ENCODE measurements at places on chromosomes 16 and 17.
A peak's percentile ranks its signal among the peaks of the same experiment; 100 is the strongest.

DNA sequence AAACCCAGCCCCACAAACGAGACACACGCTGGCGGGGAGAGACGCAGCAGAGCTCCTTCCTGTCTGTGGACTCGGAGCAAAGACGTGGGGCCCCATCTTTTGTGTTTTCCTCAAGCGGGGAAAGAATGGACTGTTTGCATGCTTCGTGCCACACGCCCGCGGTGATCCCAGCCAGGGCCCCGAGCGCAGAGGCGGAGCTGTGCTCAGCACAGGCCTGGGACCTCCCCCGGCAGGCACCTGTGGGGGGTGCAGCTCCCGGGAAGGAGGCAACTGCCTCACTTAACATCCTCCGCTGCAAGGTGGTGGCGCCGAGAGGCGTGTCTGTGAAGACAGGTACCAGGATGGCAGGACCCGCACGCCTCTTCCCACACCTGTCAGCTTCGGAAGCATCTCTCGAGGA is 19.1 kb downstream of the TRARG1 start:
- no peak for DNase-seq

DNA sequence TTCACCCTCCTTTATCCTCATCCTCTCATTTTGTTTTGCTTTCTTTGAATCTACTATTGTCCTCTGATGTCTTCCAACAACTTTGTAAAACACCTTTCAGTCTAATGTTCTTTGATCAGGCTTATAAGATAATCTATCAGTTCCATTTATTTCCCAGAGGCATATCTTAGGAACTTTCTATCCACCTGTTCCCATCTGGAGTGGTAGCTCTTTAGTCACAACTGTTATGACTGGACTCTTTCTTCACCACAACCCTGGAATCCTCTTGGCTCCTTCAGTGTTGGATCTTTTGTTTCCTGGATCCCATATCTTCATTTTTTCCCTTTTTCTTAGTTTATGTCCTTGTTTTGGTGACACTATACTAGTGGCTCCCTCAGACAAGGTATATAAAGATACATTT is 23.5 kb downstream of the RPS6KB1 start:
- DNase-seq = no peak

DNA sequence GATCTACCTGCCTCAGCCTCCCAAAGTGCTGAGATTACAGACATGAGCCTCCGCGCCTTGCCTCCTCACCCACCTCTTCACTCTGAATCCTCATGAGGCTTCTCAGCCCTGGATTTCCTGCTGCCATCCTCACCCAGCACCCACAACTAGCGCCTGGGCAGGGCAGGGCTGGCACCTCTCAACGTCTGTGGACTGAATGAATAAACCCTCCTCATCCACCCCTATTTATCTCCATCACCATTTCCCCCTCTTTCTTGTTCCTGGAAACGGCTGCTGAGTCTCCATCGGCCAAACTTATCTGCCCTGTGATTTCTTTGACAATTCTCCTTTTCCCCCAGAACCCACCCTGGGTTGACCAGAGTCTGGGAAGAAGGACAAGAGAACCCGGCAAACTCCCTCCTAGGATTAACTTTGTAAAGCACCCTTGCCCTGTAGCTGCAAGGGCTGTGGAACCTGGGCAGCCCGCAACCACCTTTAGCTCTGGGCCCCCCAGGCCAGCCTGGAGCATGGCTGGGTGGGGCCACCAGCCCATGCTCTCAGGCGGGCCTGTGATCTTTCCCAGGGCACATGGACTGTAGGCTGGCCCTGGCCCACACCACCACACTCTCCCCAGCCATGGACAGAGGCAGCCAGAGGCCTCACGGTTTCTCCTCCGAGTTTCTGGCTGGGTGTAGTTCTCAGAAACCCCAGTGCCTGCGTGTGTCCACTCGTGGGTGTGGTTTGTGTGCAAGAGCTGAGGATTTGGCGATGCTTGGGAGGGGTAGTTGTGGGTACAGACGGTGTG is 2.4 kb downstream of the SPN start:
- no peak for DNase-seq

DNA sequence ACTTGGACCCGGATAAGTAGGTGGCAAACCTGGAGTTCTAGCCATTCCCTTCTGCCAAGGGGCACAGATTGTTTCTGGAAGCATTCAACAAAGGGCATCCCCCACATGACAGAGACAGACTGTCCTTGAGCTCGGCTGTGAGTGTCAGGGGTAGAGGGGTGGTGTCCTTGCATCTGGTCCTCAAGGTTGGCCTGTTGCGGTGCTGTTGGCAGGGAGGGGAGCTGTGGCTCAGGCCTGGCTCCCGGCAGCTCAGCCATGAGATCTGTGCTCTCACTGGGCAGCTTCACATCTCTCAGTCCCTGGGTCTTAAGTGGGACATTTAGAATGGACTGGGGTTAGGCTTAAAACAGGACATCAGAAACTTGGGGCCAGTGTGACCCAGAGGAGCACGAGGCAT is 20.4 kb downstream of the CCDC182 start:
- DNase-seq = no peak

DNA sequence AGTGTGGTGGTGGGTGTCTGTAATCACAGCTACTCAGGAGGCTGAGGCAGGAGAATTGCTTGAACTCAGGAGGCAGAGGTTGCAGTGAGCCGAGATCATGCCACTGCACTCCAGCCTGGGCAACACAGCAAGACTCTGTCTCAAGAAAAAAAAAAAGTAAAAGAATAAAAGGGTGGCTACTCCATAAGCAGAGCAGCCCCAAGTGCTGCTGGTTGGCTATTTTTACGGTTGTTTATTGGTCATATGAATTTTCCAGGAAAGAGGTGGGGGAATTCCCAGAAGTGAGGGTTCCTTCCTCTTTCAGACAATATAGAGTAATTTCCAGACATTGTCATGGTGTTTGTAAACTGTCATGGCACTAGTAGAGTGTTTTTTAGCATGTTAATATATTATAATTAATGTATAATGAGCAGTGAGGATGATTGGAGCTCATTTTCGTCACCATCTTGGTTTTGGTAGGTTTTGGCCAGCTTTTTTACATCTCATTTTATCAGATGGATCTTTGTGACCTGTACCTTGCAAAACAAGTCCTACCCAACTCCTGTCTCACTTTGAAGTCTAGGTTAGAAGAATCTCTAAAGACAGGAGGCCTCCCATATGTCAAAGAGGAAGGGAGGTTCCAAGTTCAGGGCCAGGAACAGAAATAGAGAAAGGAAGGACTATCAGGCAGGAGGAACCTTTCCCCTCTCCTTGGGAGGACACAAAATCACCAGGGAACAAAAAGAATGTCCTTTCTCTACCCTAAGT is 39.1 kb downstream of the HOXB1 start:
- no peak for DNase-seq

GRCh38 chr16:83762141-83762991 is 45.4 kb upstream of the HSBP1 start:
- no peak for DNase-seq

DNA sequence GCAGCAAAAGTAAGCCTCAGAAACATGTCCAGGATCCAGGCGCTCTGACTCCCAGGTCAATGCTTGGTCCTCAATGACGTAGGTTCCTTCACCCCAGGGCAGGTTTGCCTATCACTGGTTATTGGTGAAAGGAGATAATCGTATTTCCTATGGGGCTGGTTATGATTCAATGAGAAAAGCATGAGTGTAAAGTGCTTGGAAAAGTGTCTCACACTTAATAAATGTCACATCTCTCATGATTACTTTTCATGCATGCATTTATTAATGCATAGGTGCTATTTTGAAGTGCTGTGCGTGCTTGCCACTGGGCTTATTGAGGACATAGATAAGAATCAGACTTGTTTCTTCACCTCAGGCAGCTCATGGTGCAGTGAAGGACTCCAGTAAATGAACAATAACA is 10.4 kb upstream of the CDH13 start:
- DNase-seq = no peak

GRCh38 chr17:59154292-59154720 is 680 bp downstream of the SKA2 start:
- no peak for DNase-seq

GRCh38 chr17:8940866-8941471 is 24.5 kb downstream of the PIK3R5 start:
- no peak for DNase-seq

DNA sequence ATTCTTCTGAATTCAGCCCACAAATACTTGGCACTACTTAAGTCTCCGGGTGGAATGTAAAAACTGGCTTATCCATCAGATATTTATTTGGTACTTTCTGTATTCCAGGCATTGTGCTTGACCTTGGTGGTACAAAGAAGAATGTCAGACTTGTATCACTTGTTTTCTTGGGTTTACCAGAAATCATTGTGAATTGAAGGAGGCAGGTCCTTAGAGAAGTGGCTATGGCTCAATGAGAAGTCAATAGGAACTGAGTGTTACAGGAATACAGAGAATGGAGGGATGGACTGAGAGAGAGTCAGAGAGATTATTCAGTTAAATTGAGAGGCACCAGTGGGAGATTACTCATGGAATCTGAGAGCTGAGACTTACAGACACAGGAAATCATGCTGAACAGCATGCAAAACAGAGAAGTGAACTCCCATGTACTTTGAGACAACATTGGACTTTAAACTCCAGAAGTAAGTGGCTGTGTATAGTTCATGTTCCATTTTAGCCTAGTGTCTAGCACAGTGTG is 704.1 kb downstream of the CDH11 start:
- DNase-seq = no peak

DNA sequence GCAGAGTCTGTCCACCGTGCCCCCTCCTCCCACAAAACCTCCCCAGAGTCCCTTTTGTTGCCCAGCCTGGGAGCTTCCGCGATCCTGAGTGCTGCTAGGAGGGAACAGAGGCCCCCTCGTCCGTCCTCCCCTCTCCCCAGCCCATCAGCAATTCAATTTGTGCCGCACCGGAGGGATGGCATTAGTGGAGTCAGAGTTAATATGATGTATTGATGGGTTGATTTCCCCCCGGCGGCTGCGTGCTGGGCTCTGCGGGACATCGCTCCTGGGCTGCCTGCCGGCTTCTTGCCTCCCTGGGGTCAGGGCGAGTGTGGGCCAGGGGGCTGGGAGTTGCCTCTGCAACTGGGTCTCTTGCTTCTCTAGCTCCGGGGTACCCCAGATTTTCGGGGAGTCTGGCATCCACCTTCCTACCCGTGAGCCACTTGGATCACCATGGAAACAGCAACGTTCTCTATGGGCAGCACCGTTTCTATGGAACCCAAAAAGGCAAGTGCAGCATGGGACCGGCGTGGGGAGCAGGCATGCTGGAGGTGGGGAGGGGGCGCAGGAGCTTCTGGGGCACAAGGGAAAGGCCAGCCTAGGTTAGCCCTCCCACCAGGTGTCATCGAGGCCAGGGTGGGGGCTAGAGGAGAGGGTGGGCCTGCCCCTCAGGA is 42.9 kb downstream of the BAHCC1 start:
- DNase-seq = no peak

GRCh38 chr17:42563543-42563942 is 1.6 kb downstream of the COASY start:
- DNase-seq = peak; percentile 84

DNA sequence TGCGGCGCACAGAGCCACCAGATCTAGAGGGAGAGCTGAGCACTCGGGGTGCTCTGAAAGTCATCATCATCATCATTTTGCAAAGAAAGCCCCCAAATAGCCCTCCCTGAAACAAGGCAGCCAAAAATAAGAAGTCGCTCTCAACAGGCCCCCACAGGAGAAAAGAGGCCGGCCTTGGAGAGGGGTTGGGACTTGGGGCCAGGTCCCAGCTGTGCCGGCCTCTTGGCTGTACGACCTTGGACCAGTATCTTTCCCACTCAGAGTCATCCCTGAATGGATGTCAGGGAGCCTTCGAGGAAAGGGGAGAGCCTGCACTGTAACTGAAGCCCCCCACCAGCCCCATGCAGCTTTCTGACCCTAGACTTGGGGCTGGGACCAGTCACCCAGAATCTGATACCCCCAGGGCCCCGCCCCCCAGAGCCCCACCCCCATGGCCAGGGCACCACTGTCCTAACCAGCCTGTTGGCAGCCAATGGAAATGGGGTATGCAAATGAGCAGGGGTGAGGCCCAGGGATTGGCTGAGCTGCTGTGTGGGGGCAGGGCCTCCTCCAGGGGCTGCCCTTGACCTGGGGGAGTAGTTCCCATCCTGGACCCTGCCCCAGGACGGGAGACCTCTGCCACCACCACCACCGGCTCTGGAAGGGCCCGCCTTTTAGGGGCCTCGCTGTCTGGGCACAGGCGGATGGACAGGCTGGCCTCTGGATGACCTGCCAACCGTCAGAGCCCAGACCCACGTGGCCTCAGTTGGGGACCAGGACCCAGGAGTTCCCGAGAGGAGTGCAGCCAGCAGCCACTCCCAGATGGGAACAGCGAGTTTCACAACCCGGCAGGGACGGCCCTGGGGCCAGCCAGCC is 15.4 kb downstream of the ZFPM1 start:
- peak; percentile 94 for DNase-seq

Data from T47D (cell line).